ENCODE measurements at places on chromosomes 3 and 15.

DNA sequence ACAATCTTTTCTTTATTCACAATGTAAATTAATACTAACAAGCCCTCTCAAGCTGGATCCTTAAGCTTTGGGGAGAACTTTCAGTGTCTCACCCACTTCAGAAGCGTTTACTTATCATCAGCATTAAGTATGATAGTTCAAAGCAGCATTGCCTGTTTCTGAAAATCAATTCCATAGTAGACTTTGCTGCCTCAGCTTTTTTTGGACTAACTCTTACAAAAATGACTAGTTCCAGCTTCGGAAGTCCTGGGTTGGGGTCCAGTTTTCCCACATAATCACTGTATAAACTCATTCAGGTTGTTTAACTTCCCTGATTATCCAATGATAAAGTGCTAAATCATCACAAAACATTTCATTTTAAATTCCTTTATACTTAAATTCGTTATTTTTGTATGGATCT is 114.4 kb downstream of the NR2F2 start:
- no peaks in the 10 kb centered on the region for H3K4me1 ChIP-seq
- no peaks in the 10 kb centered on the region for H3K36me3 ChIP-seq
- H3K27me3 ChIP-seq, result peaks cover 13% of the 10 kb centered on the region
- H3K4me3 ChIP-seq, result no peak overlapping the region

DNA sequence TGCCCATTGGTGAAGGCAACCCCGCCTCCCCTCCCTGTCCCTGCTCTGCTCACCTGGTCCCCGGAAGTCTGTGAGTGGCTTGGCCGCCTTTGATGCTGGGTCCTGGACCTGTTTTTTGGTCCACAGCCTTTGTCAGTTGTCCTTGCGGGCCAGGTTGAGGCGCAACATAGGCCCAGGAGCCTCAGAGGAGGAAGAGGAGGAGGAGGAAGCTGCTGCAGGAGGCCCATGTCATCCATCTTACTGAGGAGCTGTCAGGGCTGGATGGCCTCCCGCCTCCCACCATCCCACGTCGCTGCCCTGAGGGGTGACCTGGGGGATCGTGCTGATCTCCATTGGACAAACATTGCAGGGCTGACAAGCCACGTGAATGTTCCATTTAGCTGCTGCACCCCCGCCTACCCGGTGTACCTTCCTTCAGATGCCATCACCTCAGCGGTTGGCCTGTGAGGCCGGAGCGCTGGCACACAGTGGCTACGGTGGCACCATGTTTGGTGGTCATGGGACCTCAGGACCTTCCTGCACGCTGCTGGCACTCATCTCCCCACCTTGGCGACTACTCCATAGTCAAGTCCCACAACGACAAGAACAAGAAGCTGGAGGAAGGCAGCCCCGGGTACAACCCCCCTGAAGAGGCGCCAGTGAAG is 106.3 kb downstream of the SMAD6 start:
- H3K27me3 ChIP-seq, result peaks cover 24% of the 10 kb centered on the region
- no peak overlapping the region for H3K4me3 ChIP-seq
- H3K4me1 ChIP-seq, result no peaks in the 10 kb centered on the region
- DNase-seq, result no peak
- no peaks in the 10 kb centered on the region for H3K36me3 ChIP-seq

GRCh38 chr3:11602886-11603527 is 40.7 kb downstream of the VGLL4 start:
- no peak for DNase-seq
- no peak overlapping the region for H3K4me3 ChIP-seq
- no peaks in the 10 kb centered on the region for H3K27me3 ChIP-seq

GRCh38 chr3:69442771-69443311 is 57.0 kb upstream of the FRMD4B start:
- H3K4me3 ChIP-seq, result no peak overlapping the region
- H3K4me1 ChIP-seq, result peaks cover 56% of the 10 kb centered on the region
- no peaks in the 10 kb centered on the region for H3K36me3 ChIP-seq
- no peaks in the 10 kb centered on the region for H3K27me3 ChIP-seq

- no peaks in the 10 kb centered on the region for H3K4me1 ChIP-seq
- H3K27me3 ChIP-seq, result no peaks in the 10 kb centered on the region
- H3K27ac ChIP-seq, result no peak overlapping the region
Observed at GRCh38 chr15:71049706-71050422, 65.4 kb upstream of the THSD4 start.

DNA sequence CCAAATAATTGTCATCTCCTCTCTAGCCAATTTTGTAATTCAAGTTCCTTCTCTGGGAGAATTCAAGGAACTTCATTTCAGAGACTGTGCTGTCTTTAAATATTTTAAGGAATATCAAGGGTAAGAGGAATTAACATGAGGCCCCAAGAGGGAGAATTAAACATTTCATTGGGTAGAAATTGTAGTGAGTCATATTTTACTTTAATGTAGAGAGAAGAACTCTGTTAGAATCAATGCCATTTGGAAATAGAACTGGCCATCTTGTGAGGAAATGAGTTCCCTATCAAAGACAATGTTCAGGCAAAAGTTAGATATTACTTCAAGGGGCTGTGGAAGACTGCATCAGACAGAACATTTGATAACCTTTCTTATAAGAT is 43.5 kb upstream of the TP63 start:
- no peak overlapping the region for H3K4me3 ChIP-seq
- H3K4me1 ChIP-seq, result peaks cover 14% of the 10 kb centered on the region
- H3K36me3 ChIP-seq, result peaks cover 1% of the 10 kb centered on the region
- H3K27ac ChIP-seq, result no peak overlapping the region
- DNase-seq, result no peak
- peaks cover 8% of the 10 kb centered on the region for H3K27me3 ChIP-seq

- peaks cover 34% of the 10 kb centered on the region for H3K4me1 ChIP-seq
- no peak for DNase-seq
- H3K36me3 ChIP-seq, result no peaks in the 10 kb centered on the region
- H3K4me3 ChIP-seq, result no peak overlapping the region
Observed at GRCh38 chr3:16599694-16600093, 5.5 kb downstream of the DAZL start.

- peaks cover 7% of the 10 kb centered on the region for H3K4me1 ChIP-seq
- no peaks in the 10 kb centered on the region for H3K27me3 ChIP-seq
Observed at GRCh38 chr3:64079369-64080150, 56.3 kb upstream of the PSMD6 start.

DNA sequence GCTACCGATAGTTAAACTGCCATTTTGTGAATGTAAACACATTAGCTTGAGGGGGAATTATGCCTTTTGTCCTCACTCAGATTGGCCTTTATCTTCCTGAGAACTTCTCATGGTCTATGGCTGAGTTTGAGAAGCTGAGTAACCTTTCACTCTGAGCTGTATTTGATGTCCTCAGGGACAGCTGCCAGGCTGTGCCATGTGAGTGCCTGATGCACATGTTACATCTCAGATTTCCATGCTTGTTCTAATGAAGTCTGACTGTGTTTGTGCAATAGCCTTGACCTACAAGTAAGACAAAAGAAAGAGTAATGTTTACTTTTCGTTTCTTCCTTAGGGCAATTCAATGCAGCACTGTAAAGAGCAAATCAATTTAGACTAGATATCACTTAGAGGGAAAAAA is 44.1 kb upstream of the ARL6 start:
- H3K27ac ChIP-seq, result no peak overlapping the region
- DNase-seq, result no peak
- H3K27me3 ChIP-seq, result peaks cover 16% of the 10 kb centered on the region
- H3K4me3 ChIP-seq, result no peak overlapping the region

DNA sequence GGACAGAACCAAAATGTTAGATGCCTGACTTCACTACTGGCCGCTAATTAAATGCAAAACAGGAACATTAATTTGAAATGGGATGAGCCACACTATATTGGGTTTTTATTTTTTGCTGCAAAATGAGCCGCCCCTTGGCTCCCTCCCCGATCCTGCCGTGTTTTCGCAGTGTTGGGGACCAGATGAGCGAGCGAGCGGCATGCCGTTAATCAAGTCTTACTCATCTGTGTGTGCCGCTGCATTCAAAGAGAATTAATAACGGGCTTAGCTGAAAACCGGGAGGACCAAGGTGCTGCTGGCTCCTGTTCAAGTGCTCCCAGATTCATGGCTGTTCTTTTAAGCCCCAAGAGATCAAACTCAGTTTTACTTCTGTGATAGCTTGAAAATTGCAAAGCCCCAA is 20.0 kb downstream of the TAFA4 start:
- H3K36me3 ChIP-seq, result no peaks in the 10 kb centered on the region
- no peaks in the 10 kb centered on the region for H3K4me1 ChIP-seq

- H3K4me3 ChIP-seq, result no peak overlapping the region
- no peaks in the 10 kb centered on the region for H3K27me3 ChIP-seq
- no peak for DNase-seq
- peaks cover 36% of the 10 kb centered on the region for H3K36me3 ChIP-seq
- peaks cover 47% of the 10 kb centered on the region for H3K4me1 ChIP-seq
Observed at GRCh38 chr3:58340594-58341244, 8.0 kb downstream of the PXK start.

DNA sequence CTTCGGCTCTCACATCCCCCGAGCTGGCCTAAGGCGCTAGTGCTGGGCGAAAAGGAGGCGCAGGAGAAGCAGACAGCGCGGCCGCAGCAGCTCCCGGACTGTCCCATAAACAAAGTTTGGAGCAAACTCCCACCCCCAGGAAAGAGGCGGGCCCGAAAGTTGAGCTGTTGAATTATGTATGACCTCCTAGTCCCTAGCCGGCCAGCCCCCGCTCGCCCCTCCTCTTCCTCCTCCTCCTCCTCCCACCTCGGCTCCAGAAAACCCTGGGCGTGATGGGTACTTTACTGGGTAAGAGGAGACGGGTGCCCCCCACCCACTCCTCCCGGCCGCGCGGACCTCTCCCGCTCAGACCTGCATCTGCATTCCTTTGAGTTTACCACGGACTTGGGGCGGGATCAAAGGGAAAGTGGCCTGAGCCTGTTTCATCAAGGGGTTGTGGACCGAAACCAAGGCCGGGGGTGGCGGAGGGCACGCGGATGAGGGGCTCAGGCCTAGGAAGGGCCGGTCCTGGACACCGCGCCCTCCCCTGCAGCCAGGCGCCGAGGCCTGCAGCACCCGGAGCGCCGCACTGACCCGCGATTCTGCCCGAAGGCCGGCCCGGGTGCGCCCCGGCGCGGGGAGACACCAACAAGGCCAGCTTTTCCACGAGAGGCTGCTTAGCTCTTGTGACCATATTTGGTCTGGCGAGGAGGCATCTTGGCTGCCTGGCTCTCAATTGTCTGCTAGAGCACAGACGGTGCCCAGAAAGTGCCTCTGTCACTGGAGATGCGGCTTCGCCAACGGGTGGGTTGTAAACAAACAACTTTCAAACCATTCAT is at the start of gene WWTR1:
Gene WWTR1, minus strand, starts transcription at position 100 of the 818 bp plus-strand sequence. CDS start 719 bp downstream, outside the sequence.
- H3K27me3 ChIP-seq, result peaks cover 50% of the 10 kb centered on the region
- peaks cover 19% of the 10 kb centered on the region for H3K4me1 ChIP-seq
- H3K4me3 ChIP-seq, result peak within 1 kb of the TSS; percentile 84
- peak within 1 kb of the TSS; percentile 45 for H3K27ac ChIP-seq
- DNase-seq, result peak; percentile 34

GRCh38 chr15:66764072-66764786 is 62.2 kb downstream of the SMAD6 start:
- peaks cover 8% of the 10 kb centered on the region for H3K4me1 ChIP-seq
- no peak for DNase-seq
- H3K27me3 ChIP-seq, result peaks cover 33% of the 10 kb centered on the region
- H3K27ac ChIP-seq, result no peak overlapping the region
- H3K36me3 ChIP-seq, result no peaks in the 10 kb centered on the region
- H3K4me3 ChIP-seq, result no peak overlapping the region

- no peak overlapping the region for H3K27ac ChIP-seq
- H3K4me1 ChIP-seq, result no peaks in the 10 kb centered on the region
- H3K27me3 ChIP-seq, result peaks cover 5% of the 10 kb centered on the region
- H3K36me3 ChIP-seq, result no peaks in the 10 kb centered on the region
Observed at GRCh38 chr15:50523851-50524251, 22.6 kb downstream of the USP50 start.

GRCh38 chr3:121598564-121598963 is 5.4 kb downstream of the FBXO40 start:
- no peak for DNase-seq
- no peaks in the 10 kb centered on the region for H3K36me3 ChIP-seq
- H3K27ac ChIP-seq, result no peak overlapping the region
- no peak overlapping the region for H3K4me3 ChIP-seq
- no peaks in the 10 kb centered on the region for H3K27me3 ChIP-seq
- H3K4me1 ChIP-seq, result no peaks in the 10 kb centered on the region

DNA sequence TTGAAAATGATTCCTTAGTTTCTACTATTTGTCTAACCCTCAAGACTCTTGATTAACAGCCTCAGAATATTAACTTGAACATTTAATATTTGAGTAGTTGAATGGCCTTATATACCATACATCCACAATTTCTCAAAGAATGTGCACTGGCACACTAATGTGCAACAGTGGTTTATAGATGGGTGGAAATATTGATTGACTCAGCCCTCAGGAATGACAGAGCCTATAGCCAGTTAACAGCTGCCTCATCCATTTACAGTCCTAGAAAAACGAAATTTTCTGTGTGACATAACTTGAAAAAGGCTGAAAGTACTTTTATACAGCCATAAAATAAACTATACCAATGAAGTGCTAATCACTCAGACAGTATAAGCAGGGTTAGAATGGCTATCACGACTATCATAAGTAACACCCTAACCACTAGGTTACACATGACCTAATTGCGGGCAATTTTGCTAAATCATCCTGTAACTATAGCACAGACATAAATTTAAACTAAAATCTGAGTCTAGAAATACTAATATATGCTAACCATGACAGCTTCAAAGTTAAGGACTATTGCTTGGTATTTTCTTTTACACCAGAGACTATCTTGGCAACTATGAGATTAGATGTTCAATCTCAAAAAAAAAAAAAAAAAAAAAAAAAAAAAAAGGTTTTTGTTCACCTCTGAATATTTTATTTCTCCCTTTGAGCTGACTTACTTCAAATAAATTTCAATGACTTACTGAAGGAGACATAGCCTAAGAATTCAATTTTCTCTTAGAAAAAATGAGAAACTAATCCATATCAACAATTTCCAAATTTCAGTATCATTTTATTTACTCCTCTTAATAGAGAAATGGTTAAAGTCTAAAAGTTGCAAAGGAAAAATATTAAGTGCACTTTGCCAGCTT is 9.3 kb downstream of the SECISBP2L start:
- H3K27ac ChIP-seq, result no peak overlapping the region
- no peak for DNase-seq
- peaks cover 15% of the 10 kb centered on the region for H3K36me3 ChIP-seq
- no peaks in the 10 kb centered on the region for H3K27me3 ChIP-seq

- H3K27me3 ChIP-seq, result peaks cover 87% of the 10 kb centered on the region
- H3K4me3 ChIP-seq, result no peak overlapping the region
Observed at GRCh38 chr3:181725131-181725731, 13.5 kb downstream of the SOX2 start.

- no peak overlapping the region for H3K4me3 ChIP-seq
- no peaks in the 10 kb centered on the region for H3K4me1 ChIP-seq
- no peaks in the 10 kb centered on the region for H3K36me3 ChIP-seq
- H3K27ac ChIP-seq, result no peak overlapping the region
- peaks cover 19% of the 10 kb centered on the region for H3K27me3 ChIP-seq
- DNase-seq, result no peak
Observed at GRCh38 chr3:133361011-133361410, 38.8 kb upstream of the BFSP2 start.

GRCh38 chr3:158058495-158059130 is 47.6 kb downstream of the SHOX2 start:
- H3K4me3 ChIP-seq, result no peak overlapping the region
- no peak overlapping the region for H3K27ac ChIP-seq
- H3K27me3 ChIP-seq, result peaks cover 2% of the 10 kb centered on the region
- no peaks in the 10 kb centered on the region for H3K36me3 ChIP-seq
- H3K4me1 ChIP-seq, result no peaks in the 10 kb centered on the region
